ENCODE measurements at places on chromosomes 13 and 19.

DNA sequence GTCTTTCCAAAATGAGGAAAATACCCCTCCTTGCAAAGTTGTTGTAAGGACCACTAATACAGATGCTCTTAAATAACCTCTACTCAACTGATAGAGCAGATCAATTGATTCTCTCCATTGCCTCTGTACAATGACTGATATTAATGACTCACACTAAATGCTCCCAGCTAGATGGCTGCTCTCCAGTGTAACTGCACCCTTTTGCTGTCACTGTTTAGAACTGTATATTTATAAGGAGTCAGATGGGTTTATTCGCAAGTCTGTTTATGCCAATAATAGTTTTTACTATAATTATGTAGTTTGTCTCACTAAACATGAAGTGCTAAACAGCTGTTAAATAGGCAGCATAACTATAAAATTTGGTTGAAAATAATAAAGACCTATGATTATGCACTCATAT is 21.0 kb upstream of the N4BP2L1 start:
- no peak for DNase-seq

GRCh38 chr19:3365836-3366752 is at the start of gene NFIC:
Gene NFIC, plus strand, starts transcription at chr19:3366583. Its CDS starts 54 bp downstream, at chr19:3366637.
- peak; percentile 39 for DNase-seq

DNA sequence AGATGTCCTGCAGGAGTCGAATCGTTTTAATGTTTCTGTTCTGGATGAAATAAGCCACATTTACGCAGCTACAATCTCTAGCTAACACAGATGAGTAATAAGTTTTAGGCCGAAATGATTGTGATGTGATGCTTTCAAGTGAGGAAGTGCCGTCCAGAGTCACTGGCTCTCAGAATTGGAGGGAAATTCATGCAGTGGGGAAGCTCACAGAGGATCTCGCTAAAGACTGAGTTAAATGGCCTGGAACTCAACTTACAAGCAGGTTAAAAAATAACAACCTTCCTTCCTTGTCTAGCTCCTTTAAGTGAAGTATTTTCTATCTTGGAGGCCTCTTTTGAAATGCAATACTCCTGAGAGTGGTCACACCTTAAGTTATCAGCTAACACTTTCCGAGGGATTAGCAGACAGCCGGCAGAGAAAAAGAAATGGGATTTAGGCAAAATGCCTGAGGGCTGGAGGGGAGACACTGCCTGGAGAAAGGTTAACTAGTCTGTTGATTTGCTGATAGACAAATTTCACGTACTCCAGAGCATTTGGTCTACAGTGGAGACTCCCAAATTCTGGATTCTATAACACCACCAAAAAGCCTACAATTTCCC is 74.2 kb downstream of the IRS2 start:
- DNase-seq = no peak

DNA sequence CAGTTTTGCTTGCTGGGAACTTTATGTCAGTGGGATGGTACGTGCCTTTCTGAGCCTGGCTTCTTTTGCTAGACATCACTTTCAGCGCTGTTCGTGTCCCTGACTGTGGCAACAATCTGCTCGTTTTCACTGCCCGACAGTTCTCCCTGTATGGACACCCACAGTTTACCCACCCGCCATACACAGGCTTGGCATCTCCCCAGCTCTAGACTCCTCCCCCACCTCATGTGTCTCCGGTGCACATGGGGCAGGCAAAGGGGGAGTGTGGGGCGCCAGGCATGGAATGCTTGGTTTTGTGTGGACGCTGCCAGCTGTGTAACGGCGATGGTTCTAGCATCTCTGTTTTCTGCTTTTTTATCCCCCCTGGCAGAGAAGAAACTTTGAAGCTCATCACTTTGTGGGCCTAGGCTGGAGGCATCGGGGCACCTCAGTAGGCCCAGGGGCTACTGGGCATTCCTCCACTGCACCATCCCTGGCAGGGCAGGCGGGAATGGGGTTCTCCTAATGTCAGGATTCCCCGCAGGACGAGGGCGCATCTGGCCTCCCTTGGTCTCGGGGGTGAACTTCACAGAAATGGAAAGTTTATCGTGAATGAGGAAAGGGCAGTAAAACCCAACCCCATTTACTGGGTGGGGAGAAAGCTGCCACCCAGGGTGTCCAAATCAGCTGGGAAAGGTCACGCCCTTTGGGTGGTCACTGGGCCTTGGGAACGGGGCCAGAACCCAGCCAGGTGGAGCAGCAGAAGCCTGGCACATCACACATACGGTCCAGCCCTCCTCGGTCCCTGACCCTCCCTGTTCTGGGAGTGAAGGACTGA is 60.8 kb downstream of the CEBPG start:
- DNase-seq = no peak

- no peak for DNase-seq
Measured at GRCh38 chr19:14722127-14722526, 32.3 kb downstream of the ZNF333 start.

DNA sequence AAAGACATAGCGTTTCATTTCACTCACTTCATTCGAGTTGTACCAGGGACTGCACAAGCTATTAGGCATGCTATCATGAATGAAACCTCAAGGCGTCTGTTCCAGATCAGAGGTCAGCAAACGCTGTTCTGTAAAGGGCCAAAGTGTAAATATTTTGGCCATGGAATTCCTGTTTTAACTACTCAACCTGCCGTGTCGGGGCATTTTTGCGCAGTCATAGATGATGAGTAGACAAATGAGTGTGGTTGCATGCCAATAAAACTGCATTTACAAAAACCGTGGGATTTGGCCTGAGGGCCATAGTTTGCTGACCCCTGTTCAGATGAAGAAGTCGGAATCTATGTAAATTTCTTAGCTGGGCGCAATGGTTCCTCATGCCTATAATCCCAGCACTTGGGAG is 6.5 kb downstream of the INSR start:
- no peak for DNase-seq

- DNase-seq = no peak
Measured at GRCh38 chr13:93953841-93954240, 525.6 kb downstream of the DCT start.

DNA sequence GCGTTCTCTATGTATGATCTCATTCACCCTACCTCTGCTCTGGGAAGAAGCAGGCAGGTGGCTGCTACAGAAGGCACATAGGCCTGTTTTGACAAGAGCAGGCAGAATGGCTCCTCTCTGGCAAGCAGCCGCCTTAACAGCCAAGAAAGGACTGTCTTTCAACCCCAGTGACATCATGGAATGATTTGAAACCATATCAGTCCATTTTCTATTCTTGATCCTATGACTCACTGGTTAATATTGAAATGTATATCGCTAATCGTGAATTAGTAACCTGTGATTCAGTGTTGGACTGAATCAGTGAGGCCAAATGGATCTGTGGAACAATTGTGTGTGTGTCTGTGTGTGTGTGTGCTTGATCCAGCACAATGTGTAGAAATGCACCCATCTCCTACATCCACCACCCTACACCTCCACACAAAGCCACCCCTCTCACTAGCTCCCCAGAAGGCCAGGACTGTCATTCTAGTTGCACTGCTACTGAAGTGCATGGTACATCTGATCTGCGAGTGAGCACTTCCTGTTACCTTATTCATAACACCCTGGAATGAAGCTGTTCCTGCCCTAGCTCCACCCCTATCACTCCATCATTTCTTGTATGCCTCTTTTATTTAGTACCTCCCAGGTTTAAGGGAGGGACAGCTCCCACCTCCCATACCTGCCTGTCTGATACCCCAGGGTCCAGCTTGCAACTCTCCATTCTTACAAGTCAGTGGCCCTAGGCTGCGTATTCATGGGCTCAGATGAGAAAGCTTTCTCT is 460.0 kb downstream of the FOXO1 start:
- DNase-seq = peak; percentile 59

All from CD4-positive, alpha-beta T cell treated with Interleukin-12 subunit alpha and Interleukin-12 subunit beta, for 1 hour (primary cell).